ENCODE measurements at places on chromosomes 7 and 10. TPM values are rescaled to one million over a fixed set of nuclear protein-coding genes. Genes with fewer than 3 reads are reported as not detected.

DNA sequence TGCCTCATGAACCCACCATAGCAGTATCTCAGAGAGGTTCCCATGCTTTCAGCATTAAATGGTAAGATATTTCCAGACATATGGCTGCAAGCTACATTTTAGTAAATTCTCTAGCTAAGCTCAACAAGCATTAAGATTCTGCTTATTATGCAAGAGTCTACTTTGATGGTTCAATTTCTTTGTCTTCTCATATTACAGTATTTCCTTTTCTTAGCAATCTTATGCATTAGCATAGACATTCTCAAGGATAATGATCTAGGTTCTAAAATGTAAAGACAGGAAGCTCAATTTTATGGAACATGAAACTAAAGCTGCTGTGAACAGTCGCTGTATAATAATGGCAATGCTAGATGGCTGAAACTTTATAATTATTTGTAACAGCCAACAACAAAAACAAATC, 39.2 kb downstream of the MEOX2 start:
- no peak for DNase-seq
- no peaks in the 10 kb centered on the region for H3K36me3 ChIP-seq
- no peak overlapping the region for H3K27ac ChIP-seq

DNA sequence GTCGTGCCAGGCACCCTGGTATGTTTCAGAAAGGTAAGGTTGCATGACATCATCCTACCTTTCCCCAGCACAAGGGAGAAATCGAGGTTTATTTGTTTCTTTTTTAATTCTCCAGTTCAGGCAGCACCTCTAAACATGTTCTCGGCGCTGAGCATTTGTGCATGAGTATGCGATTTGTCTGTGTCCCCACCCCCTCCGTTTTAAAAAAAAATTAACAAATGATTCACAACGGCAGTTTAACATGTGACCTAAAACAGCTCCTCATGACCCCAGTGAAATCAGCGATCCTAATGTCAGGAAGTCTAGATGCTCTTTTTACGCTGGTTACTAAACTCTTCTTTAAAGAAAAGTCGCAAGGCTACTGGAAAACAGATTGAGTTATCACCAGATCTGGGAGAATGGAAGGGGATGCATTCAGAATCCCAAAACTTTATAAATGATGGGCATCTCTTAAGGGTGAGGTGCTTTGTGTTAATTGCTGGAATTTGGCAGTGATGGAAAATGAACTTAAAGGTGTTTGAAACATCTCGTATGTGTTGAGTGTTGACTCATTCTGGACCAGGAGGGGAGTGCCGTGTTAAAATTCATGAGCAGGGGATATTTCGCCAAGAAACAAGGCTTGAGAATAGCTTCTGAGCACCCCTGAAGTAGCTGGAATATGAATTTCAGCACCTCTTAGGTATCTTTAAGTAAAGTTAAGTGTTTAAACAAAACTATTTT, 106.8 kb upstream of the PDCD4 start:
- peak overlapping the region; percentile 68 for H3K27ac ChIP-seq
- H3K4me1 ChIP-seq, result peaks cover 23% of the 10 kb centered on the region
- DNase-seq, result peak; percentile 17

GRCh38 chr7:122123746-122124145, 20.3 kb downstream of the AASS start:
- H3K4me3 ChIP-seq, result no peak overlapping the region
- no peak for DNase-seq
- no peaks in the 10 kb centered on the region for H3K27me3 ChIP-seq
- H3K36me3 ChIP-seq, result no peaks in the 10 kb centered on the region
- no peaks in the 10 kb centered on the region for H3K4me1 ChIP-seq

DNA sequence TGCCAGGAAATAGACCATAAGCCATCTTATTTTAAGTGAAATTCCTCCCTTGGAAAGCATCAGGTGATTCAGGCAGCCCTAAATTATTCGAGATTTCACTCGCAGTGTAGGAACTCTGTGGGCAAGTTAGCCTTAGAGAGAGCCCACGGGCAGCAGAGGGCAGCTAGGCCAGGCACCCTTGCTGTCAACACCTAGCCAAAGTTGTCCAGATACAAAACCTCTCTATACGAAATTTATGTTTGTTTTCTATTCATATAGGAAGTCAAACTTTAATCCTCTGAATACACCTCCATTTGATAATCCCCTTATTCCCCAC, 1043.5 kb downstream of the GATA3 start:
- no peak overlapping the region for H3K4me3 ChIP-seq
- H3K27me3 ChIP-seq, result no peaks in the 10 kb centered on the region
- H3K36me3 ChIP-seq, result no peaks in the 10 kb centered on the region
- no peak overlapping the region for H3K27ac ChIP-seq
- no peaks in the 10 kb centered on the region for H3K4me1 ChIP-seq
- no peak for DNase-seq

GRCh38 chr10:26437637-26438461, at the start of gene APBB1IP:
Gene APBB1IP (plus strand): TSS chr10:26438341. CDS start chr10:26492327, 53,986 bp downstream.
- no peaks in the 10 kb centered on the region for H3K36me3 ChIP-seq
- no peak for DNase-seq
- H3K27me3 ChIP-seq, result peaks cover 18% of the 10 kb centered on the region
- no peak within 1 kb of the TSS for H3K27ac ChIP-seq
- H3K4me1 ChIP-seq, result peaks cover 9% of the 10 kb centered on the region
- H3K4me3 ChIP-seq, result no peak within 1 kb of the TSS

DNA sequence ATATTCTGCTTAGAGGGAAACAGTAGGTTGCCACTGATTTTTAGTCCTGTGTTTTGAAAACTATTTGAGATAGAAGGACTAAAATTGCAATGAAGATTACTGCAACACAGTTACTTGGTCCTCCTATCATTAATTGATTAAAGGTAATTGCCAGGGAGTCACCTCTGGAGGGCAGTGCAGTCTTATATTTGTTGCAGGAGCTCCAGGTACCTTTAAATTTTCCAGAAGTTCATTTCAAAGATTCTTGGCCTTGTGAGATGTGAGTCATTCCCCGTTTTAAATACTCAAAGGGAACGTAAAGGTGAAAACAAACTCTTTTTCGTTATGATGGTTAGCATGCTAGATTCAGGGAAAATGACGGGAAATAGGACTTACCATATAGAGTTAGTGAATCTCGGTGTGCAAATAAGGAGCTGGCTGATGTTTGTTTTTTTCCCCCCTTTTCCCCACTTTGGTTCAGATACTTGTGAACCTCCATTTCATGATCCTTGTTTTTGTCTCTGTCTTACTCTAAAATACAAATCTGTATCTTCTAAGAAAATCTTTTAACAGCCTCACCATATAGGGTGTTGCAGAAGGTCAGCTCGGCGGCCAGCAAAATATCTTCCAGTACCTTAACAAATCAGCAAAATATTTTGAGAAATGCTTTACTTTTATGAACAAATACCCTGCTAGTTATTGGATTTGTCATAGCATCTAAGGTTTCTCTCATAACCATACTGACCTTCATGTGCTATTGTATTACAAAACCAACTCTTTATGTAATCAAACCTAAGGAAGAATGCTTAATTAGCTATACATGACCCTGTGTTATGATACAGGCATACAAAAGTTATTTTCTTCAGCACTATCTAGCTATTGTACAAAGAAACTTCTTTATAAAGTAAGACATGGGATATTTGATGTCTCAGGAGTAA, 143.0 kb upstream of the HDAC9 start:
- DNase-seq, result peak; percentile 37
- H3K4me1 ChIP-seq, result no peaks in the 10 kb centered on the region
- H3K27me3 ChIP-seq, result no peaks in the 10 kb centered on the region
- H3K27ac ChIP-seq, result no peak overlapping the region

GRCh38 chr10:83218205-83218604, 921.1 kb upstream of the GHITM start:
- H3K27me3 ChIP-seq, result no peaks in the 10 kb centered on the region
- no peak overlapping the region for H3K4me3 ChIP-seq
- no peak for DNase-seq
- no peaks in the 10 kb centered on the region for H3K4me1 ChIP-seq

DNA sequence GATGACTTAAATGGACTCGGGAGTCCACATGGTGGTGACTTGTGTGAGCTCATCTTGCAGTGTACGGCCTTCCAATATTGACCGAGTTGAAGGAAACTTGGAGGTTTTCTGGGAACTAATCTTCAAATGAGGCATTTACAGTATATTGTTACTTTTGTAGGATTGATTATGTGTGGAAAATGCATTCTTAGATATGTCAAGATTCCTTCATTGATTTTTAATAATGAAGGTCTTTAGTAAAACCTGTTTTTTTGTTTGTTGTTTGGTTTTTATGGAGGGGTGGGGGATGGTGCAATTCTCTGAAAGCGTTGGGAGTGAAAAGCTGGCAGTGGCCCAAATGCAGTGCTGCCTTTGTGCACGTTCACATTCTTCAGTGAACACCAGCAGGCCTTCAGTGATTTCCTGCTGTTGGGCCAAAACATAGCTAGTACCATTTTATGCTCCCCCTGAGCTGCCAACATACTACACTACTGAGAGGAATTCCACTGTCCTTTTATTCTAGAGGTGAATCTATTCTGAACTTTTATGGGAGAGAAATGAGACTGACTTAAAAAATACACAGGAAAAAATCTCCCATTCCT, 50.4 kb downstream of the CCNY start:
- peaks cover 6% of the 10 kb centered on the region for H3K36me3 ChIP-seq
- DNase-seq, result no peak
- H3K27me3 ChIP-seq, result no peaks in the 10 kb centered on the region
- peak overlapping the region; percentile 74 for H3K27ac ChIP-seq
- H3K4me3 ChIP-seq, result no peak overlapping the region

GRCh38 chr7:149765399-149766121, 7.8 kb downstream of the ZNF467 start:
- DNase-seq, result no peak
- H3K27me3 ChIP-seq, result no peaks in the 10 kb centered on the region
- H3K4me3 ChIP-seq, result no peak overlapping the region
- no peak overlapping the region for H3K27ac ChIP-seq

DNA sequence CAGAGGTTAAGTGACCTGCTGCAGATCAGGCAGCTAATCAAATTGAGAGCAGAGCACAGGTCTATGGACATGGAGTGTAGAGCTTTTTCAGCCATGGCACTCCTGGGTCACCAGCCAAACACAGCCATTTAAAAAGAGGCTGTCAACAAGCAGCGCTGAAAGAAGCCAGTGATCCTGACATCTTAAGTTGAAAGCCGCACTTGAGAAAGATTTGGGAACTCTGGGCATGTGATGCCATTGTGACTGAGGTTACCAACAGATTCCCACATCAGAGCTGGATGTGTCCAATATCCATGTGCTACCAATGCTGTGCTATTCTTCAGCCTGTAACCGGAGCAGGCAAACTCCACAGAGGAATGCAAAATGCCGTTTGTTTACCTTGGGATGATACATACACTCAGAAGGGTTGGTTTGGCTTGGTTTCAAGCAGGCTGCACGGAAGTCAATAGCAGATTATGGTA, 56.2 kb upstream of the ABLIM1 start:
- H3K27me3 ChIP-seq, result no peaks in the 10 kb centered on the region
- H3K27ac ChIP-seq, result no peak overlapping the region
- H3K4me1 ChIP-seq, result no peaks in the 10 kb centered on the region

DNA sequence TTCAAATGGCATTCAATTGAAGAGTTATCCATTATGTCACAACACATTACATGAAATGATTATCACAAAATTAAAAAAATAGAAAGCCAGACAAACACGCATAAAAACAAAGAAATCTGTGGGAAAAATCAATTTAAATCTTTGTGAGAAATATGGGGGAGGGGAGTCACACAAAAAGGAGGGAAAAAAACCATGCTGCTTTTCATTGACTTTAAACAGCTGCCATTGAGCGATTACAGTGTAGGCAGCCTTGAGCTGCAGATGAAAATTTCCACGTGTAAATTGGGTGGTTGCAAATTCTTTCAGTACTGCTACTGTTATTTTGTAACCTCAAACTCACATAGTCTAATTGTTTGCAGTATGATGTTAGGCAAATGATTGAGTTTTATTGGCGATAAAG, 889.9 kb upstream of the PHF14 start:
- H3K27me3 ChIP-seq, result no peaks in the 10 kb centered on the region
- H3K4me3 ChIP-seq, result no peak overlapping the region
- no peak for DNase-seq
- H3K4me1 ChIP-seq, result no peaks in the 10 kb centered on the region

DNA sequence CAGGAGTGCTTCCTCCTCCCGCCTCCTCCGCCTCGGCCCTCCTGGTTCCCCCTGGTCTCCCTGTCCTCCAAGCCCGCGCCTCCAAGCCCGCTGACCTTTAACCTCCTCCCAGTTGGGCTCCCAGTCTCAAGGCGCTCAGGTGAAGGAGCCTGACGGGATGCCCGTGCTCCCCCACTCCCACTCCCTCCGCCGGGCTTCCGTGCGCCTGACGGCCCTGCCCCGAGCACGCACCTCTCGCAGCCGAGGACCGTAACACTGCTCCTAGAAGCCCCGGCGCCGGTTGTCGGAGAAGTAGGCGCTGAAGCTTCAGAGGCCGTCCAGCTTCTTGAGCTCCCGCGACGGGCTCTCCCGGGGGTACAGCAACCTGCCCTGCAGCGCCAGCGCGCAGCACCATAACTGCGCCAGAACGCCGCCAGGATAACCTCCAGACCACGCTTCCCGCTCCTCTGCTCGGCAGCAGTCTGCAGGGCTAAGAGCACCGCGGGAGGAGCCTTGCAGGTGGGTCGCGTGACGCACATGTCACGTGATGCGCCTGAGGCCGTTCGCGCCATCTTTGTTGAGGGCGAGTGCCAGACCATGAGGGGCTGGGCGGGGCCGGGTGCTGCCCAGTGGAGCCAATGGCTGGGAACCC, 71.0 kb upstream of the ZNF479 start:
- no peaks in the 10 kb centered on the region for H3K36me3 ChIP-seq
- H3K27me3 ChIP-seq, result no peaks in the 10 kb centered on the region
- H3K27ac ChIP-seq, result no peak overlapping the region
- no peak overlapping the region for H3K4me3 ChIP-seq
- DNase-seq, result peak; percentile 10

GRCh38 chr7:16810112-16810511, 5.3 kb upstream of the AGR2 start:
- peaks cover 2% of the 10 kb centered on the region for H3K27me3 ChIP-seq
- H3K27ac ChIP-seq, result no peak overlapping the region
- DNase-seq, result no peak
- no peak overlapping the region for H3K4me3 ChIP-seq
- no peaks in the 10 kb centered on the region for H3K36me3 ChIP-seq

GRCh38 chr7:14833707-14834106, 68.8 kb downstream of the DGKB start:
- no peak overlapping the region for H3K27ac ChIP-seq
- DNase-seq, result no peak
- H3K4me3 ChIP-seq, result no peak overlapping the region
- H3K4me1 ChIP-seq, result no peaks in the 10 kb centered on the region
- no peaks in the 10 kb centered on the region for H3K27me3 ChIP-seq
- no peaks in the 10 kb centered on the region for H3K36me3 ChIP-seq

GRCh38 chr7:19491821-19492452, 216.9 kb downstream of the POLR1F start:
- H3K27me3 ChIP-seq, result no peaks in the 10 kb centered on the region
- no peak overlapping the region for H3K27ac ChIP-seq
- DNase-seq, result peak; percentile 5
- no peak overlapping the region for H3K4me3 ChIP-seq

- no peak for DNase-seq
- no peak overlapping the region for H3K4me3 ChIP-seq
- no peaks in the 10 kb centered on the region for H3K4me1 ChIP-seq
- H3K36me3 ChIP-seq, result no peaks in the 10 kb centered on the region
- H3K27me3 ChIP-seq, result no peaks in the 10 kb centered on the region
Observed at GRCh38 chr7:90536449-90536848, 59.7 kb upstream of the CDK14 start.

Gene BBS9
- total RNA-seq, result 3.1 TPM

Gene FGFR2
- 0.18 TPM for total RNA-seq

Gene AOAH
- not detected for total RNA-seq

Gene ZNF365
- total RNA-seq, result not detected

Gene ABCB4
- total RNA-seq, result 0.27 TPM

Gene VWC2
- total RNA-seq, result not detected

Gene GCK
- total RNA-seq, result 0.11 TPM

Gene NUTM2D
- 9.6 TPM for total RNA-seq

Gene TMEM270
- total RNA-seq, result not detected

Gene NPSR1
- not detected for total RNA-seq

Measured in K562 (cell line).